ENCODE measurements at places on chromosomes 2 and 18.
A peak's percentile ranks its signal among the peaks of the same experiment; 100 is the strongest.

GRCh38 chr2:66496670-66497420 is 61.9 kb downstream of the MEIS1 start:
- DNase-seq = no peak

DNA sequence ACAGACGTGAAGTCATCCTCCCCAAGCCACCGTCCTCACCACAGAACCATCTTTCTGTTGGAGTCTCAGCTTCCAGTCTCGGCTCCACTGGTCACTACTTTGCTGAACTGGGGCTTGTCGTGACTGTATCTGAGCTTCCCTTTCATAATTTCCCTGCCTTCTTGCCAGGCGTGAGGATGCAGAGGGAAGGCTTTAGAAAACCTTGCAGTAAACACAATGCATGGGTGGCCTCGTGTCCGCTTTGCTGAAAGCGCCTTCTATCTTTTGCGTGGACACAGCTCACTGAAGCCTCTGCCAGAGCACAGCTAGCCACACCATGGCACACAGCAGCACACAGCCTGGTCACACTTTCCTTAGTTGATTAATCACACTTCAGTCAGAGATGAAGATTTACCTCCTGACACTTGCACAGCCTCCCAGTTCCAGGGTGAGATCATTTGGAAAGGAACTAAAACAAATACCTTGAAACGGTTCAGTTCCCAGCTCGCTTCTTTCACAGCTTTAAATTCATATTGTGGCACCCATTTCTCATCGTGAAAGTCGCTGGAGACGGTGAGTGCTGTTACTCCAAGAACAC is 2.8 kb upstream of the GPR45 start:
- DNase-seq = no peak

DNA sequence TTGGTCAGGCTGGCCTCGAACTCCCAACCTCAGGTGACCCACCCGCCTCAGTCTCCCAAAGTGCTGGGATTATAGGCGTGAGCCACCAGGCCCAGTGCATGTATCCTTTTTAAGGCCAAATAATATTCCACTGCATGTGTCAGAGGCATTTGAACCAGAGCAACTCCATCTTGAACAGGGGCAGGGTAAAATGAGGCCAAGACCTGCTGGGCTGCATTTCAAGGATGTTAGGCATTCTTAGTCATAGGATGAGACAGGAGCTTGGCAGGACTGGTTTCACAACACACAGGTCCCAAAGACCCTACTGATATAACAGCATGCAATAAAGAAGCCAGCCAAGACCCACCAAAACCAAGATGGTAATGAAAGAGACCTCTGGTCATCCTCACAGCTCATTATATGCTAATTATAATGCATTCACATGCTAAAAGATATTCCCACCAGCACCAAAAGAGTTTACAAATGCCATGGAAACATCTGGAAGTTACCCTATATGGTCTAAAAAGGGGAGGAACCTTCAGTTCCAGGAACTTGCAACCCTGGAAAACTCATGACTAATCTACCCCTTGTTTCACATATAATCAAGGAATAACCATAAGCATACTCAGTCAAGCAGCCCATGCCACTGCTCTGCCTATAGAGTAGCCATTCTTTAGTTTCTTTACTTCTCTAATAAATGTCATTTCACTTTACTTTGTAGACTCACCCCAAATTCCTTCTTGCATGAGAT is 204.6 kb downstream of the RAB3GAP1 start:
- DNase-seq = no peak

GRCh38 chr2:42218712-42219111 is 49.6 kb downstream of the EML4 start:
- DNase-seq = no peak

DNA sequence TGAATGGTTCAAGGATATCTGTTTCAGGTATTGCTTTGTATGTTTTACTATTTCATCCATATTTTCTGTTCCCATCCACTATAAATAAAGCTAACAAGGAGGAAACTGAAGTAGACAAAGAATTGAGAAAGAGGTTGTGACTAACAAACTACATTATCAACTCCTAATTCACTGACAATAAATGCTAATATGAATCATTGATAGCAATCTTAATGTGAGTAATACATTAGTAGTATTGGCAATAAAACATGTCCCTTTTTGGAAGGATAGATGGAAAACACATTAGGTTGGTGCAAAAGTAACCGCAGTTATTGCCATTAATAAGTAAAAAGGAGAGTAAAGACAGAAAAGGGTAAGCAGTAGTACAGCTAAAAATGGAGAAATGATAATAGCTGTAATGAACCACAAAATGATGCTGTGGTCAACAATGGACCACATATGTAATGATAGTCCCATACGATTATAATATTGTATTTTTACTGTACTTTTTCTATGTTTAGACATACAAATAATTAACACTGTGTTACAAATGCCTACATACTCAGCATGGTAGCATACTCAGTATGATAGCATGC is 104.7 kb downstream of the THADA start:
- no peak for DNase-seq

DNA sequence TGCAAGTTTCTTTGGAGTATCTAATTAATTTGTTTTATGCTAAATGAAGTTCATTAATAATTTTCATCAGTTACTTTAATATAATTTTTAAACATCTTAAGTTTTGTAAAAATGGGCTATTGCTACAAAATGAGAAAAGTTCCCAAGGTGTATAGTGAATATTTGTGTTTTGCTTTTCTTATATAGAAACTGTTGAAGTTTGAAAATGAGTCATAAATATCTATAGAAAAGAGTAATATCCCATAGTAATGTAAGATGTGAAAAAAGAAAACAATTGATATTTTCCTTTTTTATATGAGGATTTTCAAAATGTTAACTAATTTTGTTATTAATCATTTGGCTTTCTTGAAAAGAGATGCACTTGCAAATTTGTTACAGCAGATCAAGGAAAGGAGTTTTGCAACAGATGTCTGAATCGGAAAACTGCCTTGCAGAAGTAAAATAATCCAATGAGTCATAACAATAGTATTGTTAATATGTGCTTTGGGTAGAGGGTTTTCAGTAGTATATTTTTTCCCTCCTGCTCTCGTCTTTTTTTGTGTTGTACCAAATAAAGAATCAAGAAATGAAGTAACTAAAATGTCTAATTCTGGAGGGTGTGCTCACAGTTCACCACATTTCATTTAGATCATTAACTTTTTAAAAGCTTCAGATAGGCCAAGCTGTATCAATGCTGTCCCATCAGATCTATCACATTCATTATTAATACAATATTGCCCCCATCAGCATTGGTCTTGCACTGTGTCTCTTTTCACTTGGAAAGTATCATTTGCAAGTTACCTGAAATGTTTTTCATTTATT is 15.5 kb downstream of the DUSP19 start:
- peak; percentile 40 for DNase-seq

GRCh38 chr18:24293254-24293653 is 104.4 kb downstream of the OSBPL1A start:
- no peak for DNase-seq

GRCh38 chr2:20600756-20601325 is 50.1 kb downstream of the HS1BP3 start:
- no peak for DNase-seq

DNA sequence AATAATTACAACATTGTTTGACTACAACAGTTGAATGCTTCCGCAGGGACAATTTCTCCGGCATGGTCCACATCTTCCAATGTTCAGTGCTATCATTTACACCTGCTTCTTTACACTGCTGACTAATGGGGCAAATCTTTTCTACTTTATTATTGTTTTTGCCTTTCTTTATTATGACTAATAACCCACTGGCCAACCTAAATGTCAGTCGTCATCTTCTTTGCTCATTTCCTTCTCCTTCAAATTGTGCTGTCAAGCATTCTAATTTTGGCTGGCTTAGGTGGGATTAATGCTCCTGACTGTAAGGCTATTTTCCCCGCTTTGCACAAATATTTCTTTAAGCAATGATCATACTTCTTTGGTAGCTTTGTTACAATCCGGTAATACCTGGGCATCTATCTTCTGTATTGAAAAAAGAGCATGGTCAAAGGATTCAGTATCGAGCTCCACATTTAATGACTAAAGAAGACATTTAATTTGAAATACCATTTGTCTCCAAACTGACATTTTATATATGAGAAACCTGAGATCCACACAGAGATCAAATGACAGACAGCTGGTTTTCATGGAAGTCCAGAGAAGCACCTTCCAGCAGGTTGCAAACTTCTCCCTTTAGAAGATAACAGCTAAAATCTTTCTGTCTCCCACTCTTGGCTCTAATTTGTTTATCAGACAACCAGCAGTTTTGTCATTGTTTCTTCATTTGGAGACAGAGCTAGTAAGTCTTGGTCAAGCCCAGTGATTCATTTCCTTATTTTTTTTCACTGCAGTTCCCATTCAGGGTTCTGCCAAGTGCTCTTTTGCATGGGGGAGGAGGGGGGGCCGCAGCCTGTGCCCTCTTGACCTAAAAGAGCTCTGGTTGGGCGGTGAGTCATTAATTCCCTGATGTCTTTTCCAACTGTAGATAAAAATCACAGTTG is 132.9 kb downstream of the SOCS6 start:
- DNase-seq = peak; percentile 92

DNA sequence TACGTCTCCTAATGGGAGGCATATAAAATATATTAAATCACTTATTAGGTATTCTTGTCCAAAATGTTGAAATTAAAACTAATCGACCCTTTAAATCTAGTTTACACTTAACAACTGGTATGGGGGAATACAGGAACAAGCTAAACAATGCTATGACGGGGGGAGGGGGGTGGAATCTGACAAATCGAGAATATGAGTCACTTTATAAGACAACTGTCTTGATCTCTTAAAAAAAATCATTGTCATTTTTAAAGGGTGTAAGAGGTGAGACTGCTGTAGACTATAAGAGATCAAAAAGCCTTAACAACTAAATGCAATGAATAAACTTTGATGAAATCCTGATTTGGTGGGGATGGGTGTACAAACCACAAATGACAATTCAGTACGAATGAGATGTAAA is 6.0 kb downstream of the MAP3K2 start:
- DNase-seq = no peak

- no peak for DNase-seq
Observed at GRCh38 chr2:147294825-147295392, 549.9 kb upstream of the ACVR2A start.

DNA sequence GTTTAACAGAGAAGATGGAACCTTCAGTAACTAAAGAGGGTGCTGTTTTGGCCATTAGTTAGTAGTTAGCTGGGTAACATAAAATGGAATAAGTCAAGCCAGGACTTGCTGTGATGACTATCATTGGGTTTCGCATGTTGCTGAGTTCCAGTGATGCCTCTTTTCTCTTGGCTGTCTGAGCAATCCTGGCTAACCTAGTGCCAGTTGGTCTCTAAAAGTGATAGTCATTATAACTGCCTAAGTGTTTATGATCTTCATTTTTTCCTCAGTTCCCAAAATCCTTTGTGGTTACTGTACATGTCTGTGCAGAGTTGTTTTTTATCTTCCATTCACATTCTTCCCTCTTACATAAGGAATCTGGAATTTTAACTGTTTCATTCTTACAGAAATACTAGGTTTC is 33.4 kb downstream of the WDR43 start:
- DNase-seq = peak; percentile 30

GRCh38 chr18:76827205-76828200 is 5.1 kb downstream of the ZNF236 start:
- DNase-seq = peak; percentile 31

- peak; percentile 30 for DNase-seq
Observed at GRCh38 chr18:46917803-46918600, 600 bp downstream of the KATNAL2 start.

GRCh38 chr18:63180971-63181376 is 138.6 kb downstream of the BCL2 start:
- DNase-seq = no peak

GRCh38 chr2:70828115-70828514 is 7.5 kb downstream of the CD207 start:
- no peak for DNase-seq

DNA sequence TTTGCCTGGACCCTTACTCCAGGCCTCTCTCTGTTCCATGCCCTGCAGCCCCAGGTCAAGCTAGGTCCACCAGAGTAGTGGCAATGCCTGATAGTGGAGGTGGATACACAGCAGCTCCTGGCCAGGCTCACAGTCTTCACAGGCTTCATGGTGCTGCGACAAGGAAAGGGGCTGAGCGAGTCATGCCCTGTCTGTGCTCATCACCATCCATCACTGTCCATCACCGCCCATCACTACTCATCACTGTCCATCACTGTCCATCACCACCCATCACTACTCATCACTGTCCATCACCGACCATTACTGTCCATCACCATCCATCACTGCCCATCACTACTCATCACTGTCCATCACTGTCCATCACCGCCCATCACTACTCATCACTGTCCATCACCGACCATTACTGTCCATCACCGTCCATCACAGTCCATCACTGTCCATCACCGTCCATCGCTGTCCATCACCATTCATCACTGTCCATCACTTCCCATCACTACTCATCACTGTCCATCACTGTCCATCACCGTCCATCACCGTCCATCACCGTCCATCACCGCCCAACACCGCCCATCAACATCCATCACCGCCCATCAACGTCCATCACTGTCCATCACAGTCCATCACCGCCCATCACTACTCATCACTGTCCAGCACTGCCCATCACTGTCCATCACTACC is 57.1 kb upstream of the OTOS start:
- no peak for DNase-seq

DNA sequence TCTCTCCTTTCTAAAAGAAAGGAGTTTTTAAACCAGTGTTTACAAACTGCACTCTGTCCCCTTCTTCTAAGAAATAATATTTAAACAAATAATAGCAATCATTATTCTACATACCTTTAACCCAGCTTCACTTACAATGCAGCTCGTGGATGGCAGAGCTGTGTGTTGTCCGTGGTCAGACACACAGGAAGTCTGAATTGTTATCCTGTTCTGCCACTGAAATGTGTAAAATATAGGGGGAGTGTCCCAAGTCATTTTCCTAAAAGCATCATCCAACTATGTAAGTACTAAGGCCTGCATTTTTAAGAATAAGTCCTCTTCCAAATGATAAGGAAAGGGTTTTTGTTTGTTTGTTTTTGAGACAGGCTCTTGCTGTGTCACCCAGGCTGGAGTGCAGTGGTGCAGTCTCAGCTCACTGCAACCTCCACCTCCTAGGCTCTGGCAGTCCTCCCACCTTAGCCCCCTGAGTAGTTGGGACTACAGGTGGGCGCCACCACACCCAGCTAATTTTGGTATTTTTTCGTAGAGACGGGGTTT is 2.7 kb upstream of the PPP4R1 start:
- DNase-seq = no peak

DNA sequence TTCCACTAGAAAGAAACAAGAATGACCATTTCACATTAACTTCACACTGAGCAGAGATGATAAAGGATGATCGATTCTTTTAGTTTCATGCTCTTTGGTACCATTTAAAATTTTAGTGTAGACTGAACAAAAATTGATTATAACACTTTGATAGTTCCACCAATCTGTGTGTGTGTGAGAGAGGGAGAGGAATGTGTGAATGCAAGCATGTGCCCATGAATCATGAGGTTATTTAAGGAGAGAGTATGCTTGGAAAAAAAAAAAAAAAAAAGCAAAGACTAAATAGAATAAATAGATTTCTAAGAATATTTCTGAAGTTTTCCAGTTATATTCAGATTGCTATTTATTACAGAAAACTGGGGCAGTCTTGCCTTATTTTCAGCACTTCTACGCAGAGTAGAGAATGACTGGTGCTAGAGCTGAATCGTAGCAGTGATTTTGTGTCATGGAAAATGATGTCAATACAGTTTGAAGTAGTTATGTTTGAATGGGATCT is 900.8 kb downstream of the SLC4A3 start:
- DNase-seq = peak; percentile 40
